Activated T-cell treated with anti-CD3 and anti-CD28 coated beads, Interleukin-2, amount 50 U/mL, for 72 hours (primary cell): ENCODE measurements at places on chromosomes 5 and 9. TPM values are rescaled to one million over a fixed set of nuclear protein-coding genes. Genes with fewer than 3 reads are reported as not detected.

GRCh38 chr9:34106110-34106509 is 20.4 kb downstream of the DCAF12 start:
- DNase-seq = no peak
- no peak overlapping the region for H3K4me3 ChIP-seq
- peaks cover 18% of the 10 kb centered on the region for H3K36me3 ChIP-seq
- H3K4me1 ChIP-seq = peaks cover 4% of the 10 kb centered on the region

- DNase-seq = peak; percentile 65
- H3K4me3 ChIP-seq = peak within 1 kb of the TSS; percentile 74
- H3K36me3 ChIP-seq = no peaks in the 10 kb centered on the region
- peak within 1 kb of the TSS; percentile 57 for H3K27ac ChIP-seq
- no peaks in the 10 kb centered on the region for H3K27me3 ChIP-seq
- peaks cover 11% of the 10 kb centered on the region for H3K4me1 ChIP-seq
Observed at GRCh38 chr9:136327304-136327974, at the start of gene GPSM1. GPSM1 (plus strand) TSS chr9:136327539; CDS start chr9:136327696, 157 bp downstream.

- peaks cover 5% of the 10 kb centered on the region for H3K4me1 ChIP-seq
- no peak for DNase-seq
- H3K36me3 ChIP-seq = no peaks in the 10 kb centered on the region
- H3K27ac ChIP-seq = no peak overlapping the region
- no peak overlapping the region for H3K4me3 ChIP-seq
Observed at GRCh38 chr5:134188092-134188491, 11.3 kb upstream of the SKP1 start.

DNA sequence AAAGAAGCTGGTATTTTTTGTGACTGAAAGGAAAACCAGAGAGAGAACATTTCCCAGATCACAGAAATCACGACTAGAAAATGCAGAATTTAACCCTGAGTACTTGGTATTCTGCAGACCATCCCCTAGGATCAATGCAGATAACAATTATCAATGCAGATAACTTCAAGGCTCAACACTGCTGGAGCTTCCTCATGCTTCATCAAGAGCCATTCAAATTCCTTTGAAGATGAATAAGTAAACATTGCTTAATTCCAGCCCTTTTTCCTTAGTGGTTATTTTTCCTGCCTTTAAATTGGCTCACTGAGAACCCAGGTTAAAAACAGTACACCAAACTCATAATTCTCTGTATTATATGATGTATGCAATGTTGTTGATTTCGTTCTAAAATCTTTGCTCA is 370.1 kb upstream of the TLE4 start:
- H3K27me3 ChIP-seq = peaks cover 13% of the 10 kb centered on the region
- no peaks in the 10 kb centered on the region for H3K4me1 ChIP-seq
- no peak overlapping the region for H3K27ac ChIP-seq
- no peak for DNase-seq
- H3K4me3 ChIP-seq = no peak overlapping the region

GRCh38 chr9:114549697-114550330 is 37.8 kb upstream of the ATP6V1G1 start:
- peaks cover 8% of the 10 kb centered on the region for H3K27me3 ChIP-seq
- H3K4me1 ChIP-seq = no peaks in the 10 kb centered on the region
- H3K27ac ChIP-seq = no peak overlapping the region

GRCh38 chr5:68406767-68407241 is 191.2 kb downstream of the PIK3R1 start:
- peaks cover 29% of the 10 kb centered on the region for H3K4me1 ChIP-seq
- H3K4me3 ChIP-seq = peak overlapping the region; percentile 72
- no peak for DNase-seq
- H3K36me3 ChIP-seq = no peaks in the 10 kb centered on the region

DNA sequence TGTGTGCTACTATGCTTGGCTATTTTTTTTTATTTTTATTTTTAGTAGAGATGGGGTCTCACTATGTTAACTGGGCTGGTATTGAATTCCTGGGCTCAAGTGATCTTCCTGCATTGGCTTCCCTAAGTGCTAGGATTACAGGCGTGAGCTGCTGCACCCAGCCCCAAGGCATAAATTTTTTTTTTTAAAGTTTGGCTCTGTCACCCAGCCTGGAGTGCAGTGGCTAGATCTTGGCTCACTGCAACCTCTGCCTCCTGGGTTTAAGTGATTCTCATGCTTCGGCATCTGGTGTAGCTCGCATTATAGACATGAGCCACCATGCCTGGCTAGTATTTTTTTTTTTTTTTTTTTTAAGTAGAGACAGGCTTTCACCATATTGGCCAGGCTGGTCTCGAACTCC is 70.3 kb downstream of the RAB24 start:
- H3K27me3 ChIP-seq = no peaks in the 10 kb centered on the region
- peaks cover 5% of the 10 kb centered on the region for H3K36me3 ChIP-seq
- peaks cover 17% of the 10 kb centered on the region for H3K4me1 ChIP-seq
- H3K4me3 ChIP-seq = no peak overlapping the region

DNA sequence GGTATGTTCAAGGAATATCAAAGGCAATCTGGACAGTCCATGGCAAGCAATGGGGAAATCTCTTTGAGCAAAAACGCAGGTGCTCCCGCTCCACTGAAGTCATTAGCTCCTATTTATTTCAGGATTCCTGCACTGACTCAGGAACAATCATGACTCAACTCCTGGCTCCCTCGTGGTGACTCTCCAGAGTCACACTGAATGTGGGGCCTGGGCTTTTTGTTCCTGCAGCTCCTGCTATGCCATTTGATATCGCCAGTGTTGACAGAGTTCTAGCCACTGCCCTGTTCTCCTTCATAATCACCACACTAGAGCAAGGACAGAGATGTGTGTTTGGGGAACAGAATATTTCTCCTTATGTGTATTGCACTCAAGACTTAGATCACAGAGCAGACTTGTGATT is 187.2 kb upstream of the ZNF462 start:
- H3K27ac ChIP-seq = no peak overlapping the region
- no peak for DNase-seq
- H3K27me3 ChIP-seq = no peaks in the 10 kb centered on the region
- H3K36me3 ChIP-seq = no peaks in the 10 kb centered on the region

DNA sequence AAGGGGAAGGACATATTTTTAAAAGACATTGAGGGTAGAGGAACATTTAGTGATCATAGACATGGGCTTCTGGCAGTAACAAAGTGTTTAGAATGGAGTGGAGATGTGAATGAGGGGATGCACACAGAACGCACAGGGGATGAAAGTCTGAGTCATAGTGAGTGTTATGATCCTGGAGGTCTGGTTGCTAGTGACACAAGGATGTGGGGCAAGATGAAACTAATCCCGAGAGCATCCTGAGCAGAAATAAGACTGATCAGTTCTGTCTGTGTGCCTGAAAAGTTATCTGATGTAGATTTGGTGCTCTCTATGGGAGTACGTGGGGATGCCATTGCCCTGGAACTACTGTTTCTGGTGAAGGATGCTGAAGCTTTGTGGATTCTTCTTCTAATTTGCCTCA is 141.1 kb downstream of the CHSY3 start:
- no peaks in the 10 kb centered on the region for H3K36me3 ChIP-seq
- no peak for DNase-seq
- no peak overlapping the region for H3K4me3 ChIP-seq

GRCh38 chr5:136563489-136563888 is 198.1 kb upstream of the TRPC7 start:
- H3K36me3 ChIP-seq = no peaks in the 10 kb centered on the region
- DNase-seq = no peak
- no peaks in the 10 kb centered on the region for H3K27me3 ChIP-seq
- H3K4me1 ChIP-seq = no peaks in the 10 kb centered on the region

GRCh38 chr9:134969156-134970045 is 51.7 kb upstream of the FCN1 start:
- no peak overlapping the region for H3K4me3 ChIP-seq
- H3K27ac ChIP-seq = no peak overlapping the region
- DNase-seq = no peak

GRCh38 chr9:18421391-18421790 is 52.6 kb upstream of the ADAMTSL1 start:
- no peak overlapping the region for H3K4me3 ChIP-seq
- no peaks in the 10 kb centered on the region for H3K36me3 ChIP-seq
- no peak for DNase-seq
- no peak overlapping the region for H3K27ac ChIP-seq

GRCh38 chr5:179696603-179697002 is 2.2 kb upstream of the CANX start:
- no peak for DNase-seq
- H3K27ac ChIP-seq = no peak overlapping the region
- peaks cover 27% of the 10 kb centered on the region for H3K4me1 ChIP-seq
- H3K36me3 ChIP-seq = peaks cover 8% of the 10 kb centered on the region
- no peaks in the 10 kb centered on the region for H3K27me3 ChIP-seq

- no peaks in the 10 kb centered on the region for H3K27me3 ChIP-seq
- H3K27ac ChIP-seq = no peak overlapping the region
- H3K4me1 ChIP-seq = peaks cover 14% of the 10 kb centered on the region
Observed at GRCh38 chr9:76516350-76516749, 57.4 kb downstream of the GCNT1 start.

DNA sequence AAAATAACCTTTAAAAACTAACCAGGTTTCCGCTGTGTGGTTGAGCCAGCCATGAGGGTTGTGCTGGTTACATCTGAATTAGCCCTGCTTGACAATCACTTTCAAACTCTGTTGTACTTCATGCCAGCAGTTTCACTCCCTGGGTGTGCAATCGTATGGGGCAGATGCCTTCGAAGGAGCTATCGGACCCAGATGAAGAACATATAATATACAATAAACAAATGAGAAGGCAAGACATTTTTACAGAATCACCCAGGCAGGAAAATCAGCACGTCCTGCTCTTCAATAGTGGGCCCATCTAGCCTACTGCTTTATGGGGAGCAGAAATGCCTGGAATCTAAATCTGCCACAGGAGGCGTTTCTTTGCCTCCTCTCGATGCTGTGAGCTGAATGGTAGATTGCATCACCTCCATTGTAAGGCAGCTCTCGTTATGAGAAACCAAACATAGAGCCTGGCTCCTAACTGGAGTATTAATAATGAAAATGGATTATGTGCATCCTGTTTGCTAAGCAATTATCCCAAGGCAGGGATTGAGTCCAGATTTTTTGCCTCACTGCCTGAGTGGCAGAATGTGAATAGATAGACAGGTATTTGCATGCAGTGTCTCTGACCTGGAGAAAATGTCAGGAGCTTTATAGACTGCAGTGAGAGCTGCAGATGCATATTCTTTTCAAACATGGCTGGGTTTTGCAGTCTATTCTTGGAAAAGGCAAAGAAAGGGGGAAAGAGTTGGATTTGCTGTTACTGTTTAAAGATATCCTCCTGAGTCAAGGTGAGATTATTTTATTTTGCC is 143.3 kb upstream of the SMARCA2 start:
- H3K4me1 ChIP-seq = peaks cover 34% of the 10 kb centered on the region
- no peaks in the 10 kb centered on the region for H3K36me3 ChIP-seq
- H3K27ac ChIP-seq = no peak overlapping the region
- no peak overlapping the region for H3K4me3 ChIP-seq

- no peak for DNase-seq
- peaks cover 7% of the 10 kb centered on the region for H3K4me1 ChIP-seq
- peaks cover 15% of the 10 kb centered on the region for H3K27me3 ChIP-seq
- H3K36me3 ChIP-seq = no peaks in the 10 kb centered on the region
- no peak overlapping the region for H3K27ac ChIP-seq
- H3K4me3 ChIP-seq = peak overlapping the region; percentile 50
Observed at GRCh38 chr5:1725641-1726468, 73.8 kb downstream of the MRPL36 start.

DNA sequence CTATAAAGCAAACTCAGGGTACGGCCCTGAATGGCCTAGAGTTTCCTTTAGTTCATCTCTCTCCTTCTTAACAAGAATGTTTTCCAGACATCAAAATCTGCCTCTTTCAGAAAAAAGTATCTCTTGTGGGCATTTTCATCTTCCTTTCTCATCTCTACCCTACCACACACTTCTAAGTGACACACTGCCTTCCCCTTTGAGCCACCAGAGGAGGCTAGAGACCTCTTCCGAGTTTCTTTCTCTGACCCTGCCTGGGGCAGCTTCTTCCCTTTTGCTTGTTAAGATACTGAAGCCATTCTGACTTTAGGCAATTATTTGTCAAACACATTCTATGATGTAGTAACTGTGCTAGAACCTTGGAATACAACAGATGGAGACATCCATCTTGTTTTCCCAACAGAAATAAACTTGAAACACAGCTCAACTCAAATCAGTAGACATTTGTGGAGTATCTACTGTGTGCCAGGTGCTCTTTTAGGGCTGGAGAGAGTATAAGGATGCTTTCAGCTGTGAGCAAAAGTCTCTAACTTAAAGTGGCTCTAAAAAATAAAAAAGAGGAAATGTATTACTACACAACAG is 8.6 kb upstream of the SV2C start:
- H3K27me3 ChIP-seq = peaks cover 79% of the 10 kb centered on the region
- no peak overlapping the region for H3K4me3 ChIP-seq
- peak; percentile 42 for DNase-seq
- no peaks in the 10 kb centered on the region for H3K4me1 ChIP-seq
- no peak overlapping the region for H3K27ac ChIP-seq

DNA sequence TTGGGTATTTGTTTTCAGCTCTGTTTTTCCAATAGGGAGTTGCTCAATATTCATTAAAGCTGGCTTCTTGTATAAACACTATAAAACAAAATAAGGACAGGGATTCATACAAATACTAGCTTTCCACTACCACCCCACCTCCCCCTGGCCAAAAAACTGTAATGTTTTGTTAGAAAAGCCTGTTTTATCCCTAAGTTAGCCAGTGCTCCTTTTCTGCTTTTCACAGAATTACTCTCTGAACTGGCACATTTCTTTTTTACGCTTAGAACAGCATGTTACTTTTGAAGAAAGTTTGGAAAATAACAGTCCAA is 147.4 kb upstream of the DMRT1 start:
- H3K27ac ChIP-seq = no peak overlapping the region
- H3K36me3 ChIP-seq = no peaks in the 10 kb centered on the region
- H3K4me1 ChIP-seq = peaks cover 12% of the 10 kb centered on the region
- no peaks in the 10 kb centered on the region for H3K27me3 ChIP-seq
- no peak overlapping the region for H3K4me3 ChIP-seq

DNA sequence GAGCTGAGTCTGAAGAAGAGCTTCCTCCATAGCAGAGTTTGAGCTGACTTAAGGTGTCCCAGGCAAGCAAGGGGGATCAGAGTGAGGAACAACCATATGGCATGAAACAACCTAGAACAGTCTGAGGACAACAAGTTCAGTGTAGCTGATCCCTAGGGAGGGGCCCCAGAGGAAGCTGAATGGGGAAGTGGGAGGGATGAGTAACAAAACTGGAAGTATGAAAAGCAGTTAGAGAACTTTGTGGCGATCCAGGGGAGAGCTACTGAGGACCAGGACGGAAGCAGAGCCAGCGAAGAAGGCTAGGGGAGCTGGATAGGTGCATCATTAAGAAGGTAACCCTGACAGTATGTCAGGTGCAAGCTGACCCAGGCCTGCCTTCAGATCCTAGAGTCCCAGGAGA is 580.8 kb downstream of the BNC2 start:
- DNase-seq = no peak
- no peaks in the 10 kb centered on the region for H3K36me3 ChIP-seq
- H3K27me3 ChIP-seq = no peaks in the 10 kb centered on the region
- no peaks in the 10 kb centered on the region for H3K4me1 ChIP-seq
- H3K27ac ChIP-seq = no peak overlapping the region

- no peak overlapping the region for H3K4me3 ChIP-seq
- peaks cover 31% of the 10 kb centered on the region for H3K4me1 ChIP-seq
- no peak for DNase-seq
- no peaks in the 10 kb centered on the region for H3K27me3 ChIP-seq
Observed at GRCh38 chr5:58970766-58971165, 387.9 kb downstream of the RAB3C start.

NR2F1-AS1 gene
- total RNA-seq = 0.41 TPM

SPATA31D4 gene
- total RNA-seq = not detected

WDR38 gene
- total RNA-seq = not detected

LECT2 gene
- not detected for total RNA-seq

SNCAIP gene
- not detected for total RNA-seq

DMAC1 gene
- 34.2 TPM for total RNA-seq

CARD6 gene
- 1.2 TPM for total RNA-seq
